ENCODE measurements at places on chromosomes 16 and 17.

DNA sequence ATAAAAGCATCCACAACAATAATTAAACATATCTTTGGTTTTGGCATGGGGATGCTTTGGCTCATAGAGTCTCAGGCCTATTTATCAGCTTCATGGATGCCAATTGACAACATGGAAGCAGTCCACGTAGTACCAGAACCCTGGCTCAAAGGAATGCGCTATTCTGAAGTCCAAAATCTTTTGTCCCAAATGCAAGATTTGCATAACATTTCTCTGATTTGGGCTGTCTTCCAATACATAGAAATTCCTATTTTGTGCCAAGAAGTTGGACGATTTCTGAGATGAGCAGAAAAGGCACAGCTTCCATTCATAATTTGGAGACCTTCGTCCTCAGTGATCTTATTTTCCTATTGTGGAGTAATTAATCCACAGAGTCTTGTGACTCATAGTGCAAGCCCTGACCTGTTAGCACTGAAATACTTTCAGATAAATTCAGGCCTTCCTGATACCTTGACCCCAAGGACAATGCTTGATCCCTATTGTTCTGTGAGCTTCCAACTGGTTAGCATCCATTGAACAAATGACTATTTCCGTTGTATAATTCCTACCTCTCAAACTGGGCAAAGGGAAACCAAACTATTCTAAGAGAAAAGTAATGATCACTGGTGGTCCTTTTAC lies 78.4 kb upstream of the CDH11 start:
- no peak for DNase-seq

- no peak for DNase-seq
Measured at GRCh38 chr17:78883533-78884131, 19.4 kb downstream of the CEP295NL start.

DNA sequence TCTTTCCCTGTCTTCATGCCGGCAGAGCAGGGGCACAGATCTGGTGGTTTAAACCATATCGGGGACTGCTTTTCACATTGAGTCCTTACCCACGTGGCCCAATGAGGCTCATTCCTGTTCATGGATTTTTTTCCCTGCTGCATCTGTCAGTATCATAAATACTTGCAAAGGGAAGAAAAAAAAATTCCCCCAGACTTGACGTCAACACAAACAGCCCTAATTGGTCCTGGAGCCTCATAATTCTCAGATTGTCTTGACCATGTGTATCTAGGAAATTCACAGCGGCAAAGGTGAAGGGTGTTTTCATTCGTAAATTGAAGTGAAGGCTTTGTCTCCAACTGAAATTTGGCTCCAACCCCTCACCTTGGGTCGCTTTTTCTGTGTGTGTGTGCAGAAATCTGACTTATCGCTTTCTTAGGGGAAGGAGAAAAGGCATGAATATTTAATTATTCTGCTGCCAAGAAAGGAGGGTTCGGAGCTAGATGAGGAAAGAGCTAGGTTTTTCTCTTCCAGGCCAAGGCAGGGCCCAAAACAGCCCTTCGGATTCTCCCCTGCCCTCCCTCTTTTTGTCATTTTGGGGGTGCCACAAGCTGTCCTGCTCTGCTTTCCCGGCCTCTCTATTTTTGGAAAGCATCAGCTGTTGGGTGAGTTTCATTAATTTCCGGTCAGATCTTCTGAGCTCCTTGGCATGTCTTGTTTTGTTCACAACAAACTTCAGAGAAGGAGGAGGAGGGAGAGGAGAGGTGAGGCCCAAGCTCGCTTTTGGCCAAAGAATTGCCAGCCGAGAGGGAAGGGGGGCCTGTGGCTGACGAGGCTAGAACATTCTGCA lies 17.8 kb upstream of the CIBAR2 start:
- no peak for DNase-seq

GRCh38 chr17:44976206-44976605 lies 8.1 kb upstream of the C1QL1 start:
- DNase-seq, result no peak

GRCh38 chr17:18967916-18968315 lies 16.0 kb downstream of the SLC5A10 start:
- DNase-seq, result no peak
